ENCODE measurements at places on chromosomes 3 and 15.

DNA sequence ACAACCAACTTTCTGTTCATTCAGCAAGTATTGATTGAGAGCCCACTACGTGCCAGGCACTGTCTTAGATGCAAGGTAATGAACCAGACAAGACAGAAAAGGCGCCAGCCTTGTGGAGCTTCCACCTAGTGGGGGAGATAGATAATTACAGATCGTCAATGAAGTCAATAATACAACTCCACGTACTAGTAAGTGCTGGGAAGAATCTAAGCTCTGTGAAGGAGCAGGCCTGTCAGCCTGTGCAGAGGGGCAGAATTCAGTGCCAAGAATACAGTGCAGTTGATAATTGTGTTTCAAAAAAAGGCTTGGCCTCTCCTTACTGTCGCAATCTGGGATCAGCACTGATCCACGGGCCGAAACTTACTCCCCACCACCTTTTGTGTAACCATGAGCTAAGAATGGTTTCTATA, 186.3 kb downstream of the FEZF2 start:
- no peak for DNase-seq

- DNase-seq: no peak
These were observed 377.0 kb downstream of the GAP43 start for GRCh38 chr3:116000311-116000710.

DNA sequence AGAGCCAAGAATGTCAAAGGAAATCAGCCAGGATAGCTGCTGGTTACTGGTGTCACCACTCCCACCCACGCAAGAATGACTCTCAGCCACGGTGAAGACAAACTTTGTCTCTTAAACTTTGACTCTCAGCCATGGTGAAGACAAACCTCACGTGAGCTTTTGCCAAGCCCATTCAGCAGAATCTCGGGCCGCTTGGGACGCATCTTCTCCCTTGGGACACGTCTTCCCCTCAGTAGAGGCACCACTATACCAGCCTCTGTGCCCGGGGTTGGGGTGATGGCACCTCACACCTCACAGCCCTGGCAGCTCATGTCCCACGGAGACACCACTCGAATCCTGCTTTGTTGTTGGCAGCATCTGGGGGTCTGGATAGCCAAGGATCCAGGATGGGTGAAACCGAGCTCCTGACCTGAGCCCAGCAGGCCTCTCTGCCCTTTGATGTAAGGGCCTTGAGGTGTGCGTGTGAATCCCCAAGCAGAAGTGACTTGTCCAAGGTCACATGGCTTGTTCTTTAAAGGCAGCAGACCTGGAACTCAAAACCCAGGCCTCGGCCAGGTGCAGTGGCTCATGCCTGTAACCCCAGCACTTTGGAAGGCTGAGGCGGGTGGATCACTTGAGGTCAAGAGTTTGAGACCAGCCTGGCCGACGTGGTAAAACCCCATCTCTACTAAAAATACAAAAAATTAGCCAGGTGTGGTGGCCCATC, 21.8 kb downstream of the RBPMS2 start:
- DNase-seq: no peak

- no peak for DNase-seq
These were observed 289.4 kb upstream of the TLE3 start for GRCh38 chr15:70387081-70387480.

- DNase-seq: no peak
These were observed 713.6 kb downstream of the NSUN3 start for GRCh38 chr3:94776401-94776915.

GRCh38 chr3:43959498-43960447, 269.0 kb downstream of the ABHD5 start:
- no peak for DNase-seq
